ENCODE measurements at places on chromosomes 12 and 14. TPM values are rescaled to one million over a fixed set of nuclear protein-coding genes. Genes with fewer than 3 reads are reported as not detected.

KRT77 gene
- polyA plus RNA-seq, result not detected

DNA sequence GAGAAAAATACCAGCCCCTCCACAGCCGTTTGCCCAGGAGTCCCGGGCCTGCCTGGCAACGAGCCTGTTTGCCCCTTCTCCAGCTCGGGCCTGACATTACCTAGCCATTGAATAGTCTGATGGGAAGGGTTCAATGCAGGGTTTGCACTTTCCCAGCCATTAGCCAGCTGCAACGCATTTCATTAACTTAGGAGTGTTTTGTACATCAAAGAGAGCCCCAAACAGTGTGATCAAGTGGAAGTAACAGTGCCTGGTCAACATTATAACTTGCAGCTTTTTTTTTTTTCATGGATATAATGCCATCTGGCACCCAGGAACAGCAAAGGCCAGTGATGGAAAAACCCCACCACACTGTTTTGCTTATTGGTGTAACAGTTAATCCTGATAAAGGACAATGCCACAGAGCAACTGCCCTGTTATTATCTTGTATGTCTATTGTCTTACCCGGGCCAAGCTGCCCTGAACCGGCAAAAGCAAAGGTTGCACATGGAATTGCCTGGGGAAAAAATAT is 38.0 kb downstream of the BTG1 start:
- no peak for DNase-seq

TMPRSS12 gene
- polyA plus RNA-seq, result not detected

DNA sequence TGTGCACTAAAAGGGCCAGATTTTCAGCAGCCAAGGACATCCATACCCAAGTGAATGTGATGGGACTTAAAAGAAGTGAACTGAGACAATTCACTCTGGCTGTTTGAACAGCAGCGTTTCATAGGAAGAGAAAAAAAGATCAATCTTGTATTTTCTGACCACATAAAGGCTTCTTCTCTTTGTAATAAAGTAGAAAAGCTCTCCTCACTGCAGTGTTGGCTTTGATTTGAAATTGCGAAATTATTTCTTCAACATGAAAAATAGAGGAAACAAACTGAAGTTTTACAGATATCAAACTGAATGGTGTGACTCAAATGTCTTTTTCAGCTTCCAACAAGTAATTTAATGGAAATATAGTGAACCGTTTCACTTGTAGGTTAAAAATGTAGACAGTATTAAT is 11.3 kb upstream of the KCNMB4 start:
- no peak for DNase-seq

CFAP73 gene
- polyA plus RNA-seq, result not detected

CMKLR1 gene
- not detected for polyA plus RNA-seq

- no peak for DNase-seq
Observed at GRCh38 chr12:42070036-42070435, 74.6 kb downstream of the GXYLT1 start.

GRCh38 chr12:105733579-105733978 is 403.1 kb downstream of the C12orf75 start:
- DNase-seq, result no peak

ATN1 gene
- not detected for polyA plus RNA-seq

DNA sequence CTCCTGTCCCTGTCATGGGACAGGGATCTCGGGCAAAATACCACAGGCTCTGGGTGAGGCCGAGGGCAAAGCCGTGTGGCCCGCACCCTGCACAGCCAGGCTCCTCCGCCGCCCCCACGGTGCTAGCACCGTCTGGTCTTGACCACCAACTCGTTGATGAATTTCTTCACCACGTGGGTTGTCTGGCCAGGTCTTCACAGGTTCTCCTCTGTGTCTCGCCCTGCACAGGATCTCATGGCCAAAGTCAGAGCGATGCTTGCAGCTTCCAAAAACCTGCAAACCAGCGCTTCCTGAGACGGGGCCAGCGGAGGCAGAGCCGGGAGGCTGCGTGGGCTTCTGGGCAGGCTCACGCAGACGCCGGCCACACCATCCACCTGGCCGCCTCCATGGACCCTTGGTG is 29.0 kb upstream of the MMP17 start:
- no peak for DNase-seq

DNA sequence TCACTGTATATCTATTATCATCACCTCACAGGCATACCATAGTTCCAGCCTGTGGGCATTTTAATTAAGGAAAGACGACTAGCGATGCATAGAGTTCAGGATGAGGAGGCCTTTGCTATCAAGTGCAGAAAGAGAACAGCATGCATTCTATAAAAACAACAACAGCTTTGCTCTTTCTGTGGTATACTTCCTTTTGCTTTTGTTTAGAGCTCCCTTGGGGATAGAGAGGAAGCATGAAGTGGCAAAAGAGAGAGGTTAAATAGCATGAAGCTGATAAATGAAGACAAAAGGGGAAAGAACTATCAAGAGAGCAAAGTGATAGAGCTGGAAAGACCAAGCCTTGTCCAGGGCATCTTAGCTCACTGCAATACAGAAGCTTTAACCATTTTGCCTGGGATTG is 23.5 kb downstream of the IFNG-AS1 start:
- peak; percentile 63 for DNase-seq

WBP11 gene
- polyA plus RNA-seq, result 50.9 TPM

DNA sequence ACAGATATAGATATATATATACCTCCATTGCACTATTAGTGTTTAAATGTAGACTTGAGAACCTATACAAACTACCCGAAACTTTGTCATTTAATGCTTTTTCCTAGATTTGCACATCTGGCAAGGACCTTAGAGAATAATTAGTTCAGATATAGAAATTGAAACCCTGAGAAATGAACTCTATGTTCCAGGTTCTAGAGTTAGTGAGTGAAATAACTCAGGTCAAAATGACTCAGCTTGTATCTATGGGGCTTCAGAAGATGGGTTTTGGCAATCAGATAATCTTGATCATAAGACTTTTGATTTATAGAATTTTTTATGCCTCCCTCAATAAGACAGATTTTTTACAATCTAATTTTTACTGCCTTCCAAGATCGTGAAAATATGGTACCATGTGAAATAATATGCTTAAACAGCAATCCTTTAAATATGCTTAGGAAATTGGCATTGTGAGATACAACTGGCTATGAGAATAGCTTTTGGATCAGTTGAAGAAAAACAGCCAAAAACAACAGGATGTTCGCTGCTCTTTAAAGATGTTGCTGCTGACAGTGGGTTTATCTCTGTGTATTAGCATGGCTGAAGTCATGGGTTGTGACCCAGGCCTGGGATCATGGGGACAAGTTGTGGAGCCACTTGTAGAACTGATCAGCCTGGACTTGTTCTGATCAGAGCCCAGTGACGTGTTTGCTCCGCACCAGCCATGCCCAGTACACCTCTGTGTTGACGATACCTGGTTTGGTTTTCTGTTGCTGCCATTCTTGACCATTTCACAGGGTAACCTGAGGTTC is 63.6 kb downstream of the TTLL5 start:
- DNase-seq, result no peak

SERPINA10 gene
- not detected for polyA plus RNA-seq

DNA sequence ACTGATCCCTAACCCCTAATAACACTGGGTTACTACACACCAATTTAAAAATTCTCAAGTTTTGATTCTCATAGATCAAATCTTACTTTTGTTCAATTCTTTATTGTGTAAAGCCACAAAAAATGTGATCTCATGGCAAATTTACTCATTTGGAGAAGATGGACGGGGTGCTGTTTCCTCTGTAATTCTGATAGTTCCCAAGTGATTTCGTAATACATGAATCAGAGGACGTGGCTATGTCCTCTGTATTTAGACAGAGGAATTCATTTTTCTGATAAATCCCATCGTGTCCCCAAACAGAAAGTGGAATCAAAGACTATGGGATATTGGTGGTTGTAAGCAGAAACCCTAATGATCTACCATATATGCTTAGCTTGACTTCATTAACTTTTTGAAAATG is 76.6 kb upstream of the GNG2 start:
- DNase-seq, result no peak

DNA sequence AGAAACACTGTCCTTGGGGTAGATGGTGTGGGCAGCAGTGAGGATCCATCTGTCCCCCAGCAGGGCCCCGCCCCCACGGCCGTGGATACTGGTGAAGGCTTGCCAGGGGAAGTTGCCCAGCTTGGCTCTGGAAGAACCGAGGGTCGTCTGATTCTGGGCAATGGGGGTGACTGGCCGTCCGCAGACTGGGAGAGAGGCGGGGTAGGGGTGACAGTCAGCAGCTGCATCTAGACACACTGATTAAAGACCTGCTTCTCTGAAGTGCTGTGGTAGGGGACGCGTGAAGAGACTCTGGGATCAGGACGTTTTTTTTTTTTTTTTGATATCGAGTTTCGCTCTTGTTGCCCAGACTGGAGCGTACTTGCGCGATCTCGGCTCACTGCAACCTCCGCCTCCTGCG is 4.7 kb upstream of the C1R start:
- DNase-seq, result no peak

DNA sequence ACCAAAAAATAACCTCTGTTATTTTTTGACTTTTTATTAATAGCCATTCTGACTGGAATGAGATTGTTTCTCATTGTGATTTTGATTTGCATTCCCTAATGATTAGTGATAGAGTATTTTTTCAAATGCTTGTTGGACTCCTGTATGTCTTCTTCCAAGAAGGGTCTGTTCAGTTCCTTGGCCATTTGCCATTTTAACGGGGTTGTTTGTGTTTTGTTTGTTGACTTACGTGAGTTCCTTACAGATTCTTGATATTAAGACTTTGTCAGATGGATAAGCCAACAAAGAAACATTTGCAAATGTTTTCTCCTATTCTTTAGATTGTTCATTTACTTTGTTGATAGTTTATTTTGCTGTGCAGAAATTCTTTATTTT is 651.6 kb upstream of the LRFN5 start:
- no peak for DNase-seq

EXOC3L4 gene
- polyA plus RNA-seq, result not detected

DNA sequence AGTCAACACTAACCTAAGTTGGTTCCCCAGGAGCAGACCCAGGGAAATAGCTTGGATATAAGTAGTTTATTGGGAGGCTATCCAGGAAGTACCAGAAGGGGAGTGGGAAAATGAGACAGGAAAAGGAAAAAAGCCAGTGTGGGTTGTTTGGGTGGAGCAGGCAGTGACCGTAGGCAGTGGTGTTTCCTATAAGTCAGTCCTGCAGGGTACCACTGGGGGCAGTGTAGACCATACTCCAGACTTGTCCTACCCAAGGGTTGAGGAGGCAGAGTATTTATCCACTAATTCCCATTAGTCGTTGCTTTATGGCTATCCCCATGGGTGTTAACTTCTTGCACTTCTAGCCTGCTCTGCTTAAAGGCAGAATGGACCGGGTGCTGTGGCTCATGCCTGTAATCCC is 6.4 kb upstream of the CCDC60 start:
- DNase-seq, result no peak

DNA sequence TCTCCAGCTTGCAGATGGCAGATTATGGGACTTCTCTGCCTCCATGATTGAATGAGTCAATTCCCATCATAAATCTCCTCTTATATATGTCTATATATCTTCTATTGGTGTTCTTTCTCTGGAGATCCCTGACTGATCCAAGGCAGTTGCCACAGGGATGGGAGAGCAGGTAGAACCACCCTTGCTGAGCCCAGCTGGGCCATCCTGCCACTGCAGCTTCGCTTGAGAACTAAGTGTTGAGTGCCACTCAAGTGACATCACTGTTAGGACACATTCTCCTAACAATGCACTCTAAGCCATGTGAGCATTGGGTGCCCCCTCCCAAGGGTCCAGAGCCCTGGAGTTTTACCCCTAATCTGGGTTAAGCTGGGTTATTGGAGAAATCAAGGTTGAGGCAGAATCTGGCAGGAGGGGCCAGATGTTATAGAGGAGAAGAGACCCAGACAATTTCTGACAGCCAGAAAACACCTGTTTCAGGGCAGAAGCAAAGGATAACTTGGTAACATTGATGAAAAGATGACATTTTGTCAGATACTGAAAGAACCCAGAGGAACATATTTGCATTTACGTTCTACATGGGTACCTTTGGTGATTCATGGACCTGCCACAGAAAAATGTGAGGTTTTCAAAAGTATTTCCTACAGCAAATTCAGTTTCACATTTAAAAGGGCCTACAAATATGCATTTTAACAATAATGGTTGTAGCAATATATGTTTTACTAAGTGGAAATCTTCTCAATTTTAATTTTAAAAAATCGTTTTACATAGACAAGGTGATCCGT is 57.2 kb upstream of the MAX start:
- DNase-seq, result peak; percentile 14

DNA sequence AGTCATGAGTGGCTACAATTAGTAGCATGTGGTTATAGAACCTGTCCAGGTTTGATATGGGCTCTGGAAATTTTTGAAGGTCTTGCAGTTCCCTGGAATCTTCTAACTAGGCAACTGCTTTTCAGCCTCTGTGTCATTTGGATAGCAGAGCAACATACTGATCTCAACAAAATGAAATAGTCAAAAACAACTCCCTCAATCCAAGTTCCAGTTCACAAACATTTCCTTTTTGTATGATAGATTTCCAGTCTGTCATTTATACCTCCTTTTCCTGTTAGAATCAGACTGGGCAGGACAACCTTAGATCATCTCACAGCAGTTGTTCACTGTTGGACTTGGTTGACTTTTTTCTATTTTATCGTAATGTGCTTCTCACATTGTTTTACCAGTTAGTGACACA is 442.1 kb upstream of the PDE3A start:
- no peak for DNase-seq

- no peak for DNase-seq
Observed at GRCh38 chr12:87728931-87729593, 300.1 kb downstream of the C12orf50 start.

APOF gene
- polyA plus RNA-seq, result not detected

GRCh38 chr14:71444030-71444822 is 488.0 kb upstream of the RGS6 start:
- no peak for DNase-seq

ANKS1B gene
- polyA plus RNA-seq, result not detected

DNA sequence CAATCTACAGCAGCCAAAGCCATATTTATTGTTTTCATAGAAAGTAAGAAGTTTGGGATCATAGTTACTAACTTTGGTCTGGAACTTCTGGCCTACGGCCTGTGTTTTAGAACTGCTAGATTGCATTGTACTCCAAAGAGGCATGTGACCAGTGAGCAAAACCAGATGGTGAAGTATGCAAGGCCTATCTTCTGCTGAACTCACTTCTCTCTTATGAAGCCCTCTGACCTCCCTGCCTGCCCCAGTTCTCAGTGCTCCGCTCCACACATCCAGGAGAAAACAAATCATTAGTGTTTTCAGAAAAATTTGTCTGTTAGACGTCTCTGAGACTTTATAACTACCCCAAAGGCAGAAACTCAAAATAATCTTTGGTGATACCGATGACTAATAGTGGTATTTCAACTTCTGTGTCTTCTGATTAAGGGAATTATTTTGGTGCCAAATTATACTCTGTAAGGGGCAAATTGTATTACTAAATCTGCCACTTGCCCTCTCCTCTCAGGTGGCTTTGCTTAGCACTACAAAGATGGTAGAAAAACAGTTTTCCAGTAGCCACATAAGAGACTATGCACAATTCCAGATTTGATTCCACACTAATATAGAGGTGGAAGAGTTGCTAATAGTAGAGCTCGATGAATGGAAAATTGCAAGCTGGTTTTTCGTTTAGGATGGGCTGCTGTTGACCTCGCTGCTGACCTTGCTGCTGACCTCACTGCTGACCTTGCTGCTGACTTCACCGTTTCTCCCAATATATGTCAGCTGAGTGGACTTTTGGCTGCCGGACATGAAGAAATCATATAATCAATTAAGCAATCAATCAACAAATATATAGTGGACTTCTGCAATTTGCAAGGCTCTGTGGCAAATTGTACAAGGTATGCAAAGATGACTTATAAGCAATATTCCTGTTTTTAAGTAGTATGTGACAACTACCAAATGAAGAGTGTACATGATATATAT is 147.5 kb downstream of the KITLG start:
- no peak for DNase-seq

All from naive B cell (primary cell).